ENCODE measurements at places on chromosomes 7 and 10.
A peak's percentile ranks its signal among the peaks of the same experiment; 100 is the strongest.

DNA sequence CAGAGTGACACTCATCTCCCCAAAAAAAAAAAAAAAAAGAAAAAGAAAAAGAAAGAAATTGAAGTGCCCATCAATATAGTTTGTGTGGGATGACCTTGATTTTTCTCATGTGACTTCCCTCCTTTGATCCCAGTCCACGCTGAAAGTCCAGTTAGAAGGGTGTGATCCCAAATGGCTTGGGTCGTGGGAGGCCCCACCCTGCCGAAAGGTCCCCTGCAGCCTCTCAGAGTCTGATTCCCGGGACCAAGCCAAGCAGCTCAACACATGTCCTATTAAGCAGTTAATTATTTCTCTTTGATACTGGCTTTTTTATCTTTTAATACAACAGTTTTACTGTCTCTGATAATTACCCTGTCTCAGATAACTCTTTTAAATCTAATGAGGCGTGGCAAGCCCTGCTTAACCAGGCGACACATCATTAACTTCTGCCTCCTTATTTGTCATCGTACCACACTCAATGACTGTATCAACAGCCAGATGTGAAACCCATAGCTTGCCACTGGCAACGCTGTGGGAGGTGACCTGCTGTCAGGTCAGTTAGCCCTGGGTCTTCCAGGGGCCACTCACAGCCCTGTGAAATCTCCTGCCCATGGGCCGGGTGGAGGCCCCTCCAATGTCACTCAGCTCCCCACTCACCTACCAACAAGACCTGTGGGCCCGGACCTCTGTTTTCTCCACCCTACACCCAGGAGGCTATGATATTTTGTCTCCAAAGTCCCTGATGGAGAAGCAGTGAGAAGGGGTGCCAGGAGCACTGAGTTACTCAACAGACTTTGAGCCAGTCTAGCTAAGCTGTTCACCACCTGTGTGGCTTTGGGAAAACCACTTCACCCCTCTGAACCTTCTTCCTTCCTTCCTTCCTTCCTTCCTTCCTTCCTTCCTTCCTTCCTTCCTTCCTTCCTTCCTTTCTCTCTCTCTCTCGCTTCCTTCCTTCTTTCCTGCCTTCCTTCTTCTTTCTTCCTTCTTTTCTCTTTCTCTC, 110.0 kb upstream of the SFMBT2 start:
- DNase-seq: no peak

GRCh38 chr10:100148353-100149211, 37.2 kb downstream of the ERLIN1 start:
- peak; percentile 24 for DNase-seq

DNA sequence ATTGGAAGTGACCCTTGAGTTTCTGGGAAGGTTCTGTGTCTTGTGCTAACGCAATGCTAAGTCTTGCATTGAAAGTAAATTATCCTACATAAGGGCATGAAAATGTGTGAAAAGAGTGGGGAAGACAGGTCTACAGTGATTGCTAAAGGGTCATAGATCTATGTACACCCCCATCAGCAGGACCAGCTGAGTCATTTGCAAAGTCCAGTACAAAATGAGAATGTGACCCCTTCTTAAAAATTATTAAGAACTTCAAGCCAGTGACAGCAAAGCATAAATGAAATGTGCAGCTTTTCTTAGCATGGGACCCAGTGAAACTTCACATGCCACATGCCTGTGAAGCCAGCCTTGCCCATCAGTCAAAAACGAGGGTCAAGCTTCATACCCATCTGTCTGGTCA, 640.7 kb upstream of the MKI67 start:
- DNase-seq: no peak

DNA sequence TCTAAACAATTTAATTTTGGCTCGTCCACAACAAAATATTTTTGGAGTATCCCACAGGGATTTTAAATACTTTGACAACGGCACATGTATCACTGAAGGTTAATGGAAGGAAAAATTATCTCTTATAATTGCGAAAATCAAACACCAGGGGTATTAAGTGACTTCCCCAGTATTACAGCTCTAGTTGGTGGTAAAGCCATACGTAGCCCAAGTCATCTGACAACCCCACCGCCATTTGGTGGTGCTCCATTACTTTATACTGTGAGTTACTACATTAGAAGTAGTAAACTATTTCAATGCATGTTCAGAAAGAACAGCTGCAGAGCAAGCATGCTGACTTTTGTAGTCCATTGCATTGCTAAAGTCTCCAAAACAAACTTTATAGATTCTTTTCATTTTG, 179.7 kb downstream of the HGF start:
- DNase-seq: no peak

GRCh38 chr10:18290651-18291313, 150.6 kb downstream of the CACNB2 start:
- no peak for DNase-seq

Measured in activated CD8-positive, alpha-beta memory T cell treated with anti-CD3 and anti-CD28 coated beads, Interleukin-2, amount 50 U/mL, for 4 hours (primary cell).